ENCODE measurements at places on chromosomes 11 and 22.

DNA sequence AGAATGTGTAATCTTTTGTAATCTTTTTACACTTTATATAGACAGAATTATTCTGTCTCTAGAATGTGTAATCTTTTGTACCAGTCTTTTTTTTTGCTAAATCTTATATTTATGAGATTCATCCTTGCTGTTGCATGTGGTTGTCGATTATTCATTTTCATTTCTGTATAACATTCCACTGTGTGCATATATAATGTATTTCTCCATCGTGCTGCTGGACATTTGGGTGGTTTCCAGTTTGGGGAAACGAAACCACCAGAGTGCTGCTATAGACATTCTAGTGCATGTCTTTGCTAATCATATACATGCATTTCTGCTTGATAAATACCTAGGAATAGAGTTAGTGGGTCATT lies 146.5 kb downstream of the GRIK4 start:
- DNase-seq = no peak

DNA sequence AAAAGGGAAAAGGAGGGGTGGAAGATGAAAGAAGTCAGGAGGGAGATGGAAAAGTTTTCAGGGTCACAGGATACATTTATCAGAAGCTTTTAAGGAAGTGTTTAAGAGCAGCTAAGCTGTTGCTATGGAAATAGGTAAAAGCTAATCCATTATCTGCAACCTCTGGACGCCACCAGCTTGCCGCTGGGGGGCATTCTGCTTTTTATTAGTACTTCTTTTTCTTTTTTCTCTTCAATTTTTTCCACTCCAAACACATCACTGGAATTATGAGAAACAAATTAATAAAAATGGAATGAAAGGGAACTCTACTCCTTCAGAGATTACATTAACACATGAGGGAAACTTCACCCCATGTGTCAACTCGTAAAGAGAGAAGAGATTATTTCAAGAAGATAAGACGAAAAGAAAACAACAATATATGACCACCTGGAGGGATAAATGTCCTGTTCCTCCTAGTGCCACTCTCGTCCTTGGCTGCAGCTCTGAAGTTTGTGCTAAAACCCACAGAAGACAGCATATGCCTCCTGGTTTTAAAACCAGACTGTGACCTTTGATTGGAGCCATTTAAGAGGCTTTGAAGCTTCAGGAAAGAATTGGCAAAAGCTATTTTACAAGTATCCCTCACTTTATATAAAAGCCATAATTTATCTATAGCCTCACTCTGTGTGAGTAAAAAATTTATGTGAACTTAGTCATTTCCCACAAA lies 972.8 kb downstream of the OPCML start:
- no peak for DNase-seq

- DNase-seq = peak; percentile 12
Observed at GRCh38 chr11:86041975-86042378, 26.9 kb downstream of the PICALM start.

DNA sequence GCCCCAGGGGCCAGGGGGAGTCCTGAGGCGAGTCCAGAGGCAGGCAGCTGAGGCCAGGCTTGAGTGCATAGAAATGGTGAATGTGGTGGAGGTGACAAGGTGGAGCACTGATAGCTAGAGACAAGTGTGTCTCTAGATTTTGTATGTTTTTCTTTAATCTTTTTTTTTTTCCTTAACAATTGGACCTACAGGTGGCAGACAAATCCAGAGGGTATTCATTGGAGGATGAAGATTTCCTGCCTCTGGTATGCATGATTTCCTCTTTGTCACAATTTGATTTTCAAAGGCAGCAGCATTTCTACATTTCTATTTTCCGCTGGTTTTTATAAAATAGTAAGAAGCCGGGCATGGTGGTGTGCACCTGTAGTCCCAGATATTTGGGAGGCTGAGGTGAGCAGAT lies 47.7 kb upstream of the DKK3 start:
- no peak for DNase-seq

DNA sequence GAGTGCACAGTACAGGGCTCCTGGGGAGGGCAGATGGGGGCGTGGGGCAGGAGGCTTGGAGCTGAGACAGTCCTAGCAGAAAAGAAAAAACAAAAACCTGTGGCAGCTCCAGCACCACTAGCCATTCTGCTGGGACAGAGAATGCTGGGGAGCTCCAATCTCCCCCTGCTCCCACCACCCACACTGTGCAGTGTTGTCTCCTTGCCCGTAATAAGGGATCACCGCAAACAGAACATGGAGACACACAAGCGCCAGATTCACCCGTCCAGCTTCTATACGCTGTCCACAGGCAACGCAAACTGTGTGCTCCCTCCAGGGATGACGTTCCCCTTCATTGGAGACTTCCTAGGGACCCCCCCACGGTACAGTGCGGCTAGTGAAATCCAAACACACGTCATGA lies 31.4 kb downstream of the OPCML start:
- DNase-seq = no peak

DNA sequence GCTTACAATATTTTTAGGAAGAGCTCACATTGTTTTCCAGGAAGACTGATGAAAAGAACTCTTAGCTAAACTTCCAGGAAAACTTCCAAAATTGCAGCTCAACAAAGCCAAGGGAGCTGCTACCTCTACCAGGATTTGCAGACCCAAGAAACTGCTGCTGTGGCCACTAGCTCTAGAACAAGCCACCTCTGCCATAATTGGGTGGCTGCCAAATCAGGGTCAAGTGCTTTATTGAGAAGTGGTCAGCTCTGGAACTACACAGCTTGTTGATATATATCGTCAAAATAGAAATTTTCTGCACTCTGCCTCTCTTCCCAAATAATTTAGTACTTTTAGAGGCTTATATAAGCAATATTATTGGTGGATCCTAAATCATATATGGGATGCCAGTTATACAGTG lies 371.8 kb upstream of the CHORDC1 start:
- no peak for DNase-seq

DNA sequence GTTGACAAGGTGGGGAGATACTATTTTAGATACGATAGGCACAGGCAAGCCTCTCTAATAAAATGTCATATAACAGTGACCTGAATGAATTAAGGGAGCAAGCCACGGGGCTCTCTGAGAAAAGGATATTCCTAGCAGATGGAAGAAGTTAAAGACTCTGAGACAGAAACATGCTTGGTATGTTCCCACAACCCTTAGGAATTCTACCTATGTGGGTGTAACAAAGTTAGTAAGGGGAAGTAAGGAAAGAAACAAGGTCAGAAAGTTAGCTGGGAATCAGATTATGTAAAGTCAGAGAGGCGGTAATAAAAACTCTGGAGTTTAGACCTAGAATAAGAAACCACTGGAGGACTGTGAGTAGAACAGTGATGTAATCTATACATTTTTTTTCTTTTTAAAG lies 59.7 kb upstream of the GDPD4 start:
- no peak for DNase-seq

DNA sequence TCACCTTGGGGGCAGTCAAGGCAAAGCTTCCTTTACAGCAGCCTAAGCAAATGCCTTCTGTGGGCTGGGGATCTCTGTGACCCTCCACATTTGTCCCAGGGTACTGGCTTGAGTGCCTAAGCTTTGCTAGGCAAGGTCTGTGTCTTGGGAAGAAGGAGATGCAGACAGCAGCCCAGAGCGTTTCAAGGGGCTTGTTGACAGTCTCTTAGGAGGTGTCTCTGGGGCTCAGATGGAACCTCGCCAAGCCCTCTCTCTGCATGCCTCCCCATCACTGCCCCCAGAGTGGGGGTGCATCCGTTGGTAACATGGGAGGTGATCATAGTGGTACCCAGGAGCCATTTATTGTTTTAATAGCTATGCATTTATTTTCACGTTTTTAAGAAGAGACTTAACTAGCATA lies 29.1 kb upstream of the TMPRSS4 start:
- DNase-seq = no peak

DNA sequence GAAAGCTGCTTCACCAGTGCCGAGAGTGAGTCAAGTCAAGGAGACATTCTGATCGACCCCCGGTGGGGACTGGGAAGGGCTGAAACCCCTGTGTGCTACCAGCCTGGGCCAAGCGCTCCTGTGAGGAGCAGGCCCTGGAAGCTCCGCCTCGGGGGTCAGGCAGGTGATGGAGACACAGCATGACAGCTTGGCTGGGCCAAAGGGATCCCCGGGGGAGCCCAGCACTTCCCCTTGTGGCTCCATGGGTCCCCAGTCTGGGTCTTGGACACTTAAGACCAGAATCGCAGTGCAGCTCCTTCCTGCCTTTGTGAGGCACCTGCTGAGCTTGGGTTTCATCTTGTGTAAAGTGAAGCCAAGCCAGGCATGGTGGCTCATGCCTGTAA lies 89.2 kb downstream of the MORC2 start:
- no peak for DNase-seq

DNA sequence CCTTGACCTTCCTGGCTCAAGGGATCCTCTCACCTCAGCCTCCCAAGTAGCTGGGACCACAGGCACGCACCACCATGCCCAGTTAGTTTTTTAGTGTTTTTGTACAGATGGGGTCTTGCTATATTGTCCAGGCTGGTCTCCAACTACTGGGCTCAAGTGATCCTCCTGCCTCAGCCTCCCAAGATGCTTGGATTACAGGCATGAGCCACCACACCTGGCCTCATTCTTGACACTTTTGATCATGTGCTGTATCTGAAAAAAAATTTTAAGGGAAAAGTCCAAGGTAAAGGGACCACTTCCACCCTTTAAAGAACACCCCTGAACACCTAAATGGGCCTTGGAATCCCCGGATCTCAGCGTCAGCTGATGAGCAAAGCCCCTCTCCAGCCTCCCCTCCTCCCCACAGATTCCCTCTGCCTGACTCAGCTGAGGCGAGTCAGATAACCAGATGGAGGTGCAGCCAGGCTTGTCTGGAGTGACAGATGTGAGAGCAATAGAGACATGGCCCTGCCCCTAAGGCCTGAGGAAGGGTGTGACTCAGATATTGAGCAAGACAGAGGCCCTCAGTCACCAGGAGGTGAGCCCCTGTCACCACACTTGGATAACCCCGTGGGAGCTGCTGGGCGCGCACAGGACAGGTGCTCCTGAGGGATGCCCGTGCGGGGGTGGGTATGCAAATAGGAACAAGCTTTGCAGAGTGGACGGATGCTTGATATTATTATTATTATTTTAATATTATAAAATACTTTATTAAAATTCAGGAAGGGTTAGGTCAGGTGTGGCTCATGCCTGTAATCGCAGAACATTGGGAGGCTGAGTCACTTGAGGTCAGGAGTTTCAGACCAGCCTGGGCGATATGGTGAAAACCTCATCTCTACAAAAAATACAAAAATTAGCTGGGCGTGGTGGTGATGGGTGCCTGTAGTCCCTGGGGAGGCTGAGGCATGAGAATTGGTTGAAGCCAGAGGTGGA lies 5.0 kb upstream of the CCDC88B start:
- DNase-seq = no peak

GRCh38 chr22:45525480-45525879 lies 22.8 kb downstream of the FBLN1 start:
- no peak for DNase-seq

DNA sequence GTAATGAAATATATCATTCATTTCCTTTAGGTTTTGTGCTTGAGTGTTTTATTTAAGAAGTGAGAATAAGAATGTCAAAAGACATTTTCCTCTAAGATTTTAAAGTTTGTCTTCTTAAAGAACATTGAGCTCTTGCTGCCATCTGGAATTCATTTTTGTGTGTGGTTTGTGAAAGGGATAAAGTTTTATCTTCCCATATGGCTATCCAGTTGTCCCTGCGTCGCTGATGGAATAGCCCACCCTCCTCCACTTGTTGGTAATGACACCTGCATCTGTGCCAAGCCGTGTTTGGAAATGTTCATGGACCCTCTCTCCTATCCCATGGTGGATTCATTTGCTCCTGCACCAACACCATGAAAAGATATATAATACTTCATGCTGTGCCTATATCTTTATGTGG lies 901.5 kb downstream of the BRD1 start:
- no peak for DNase-seq

GRCh38 chr11:110529043-110529442 lies 99.3 kb downstream of the FDX1 start:
- DNase-seq = no peak

GRCh38 chr22:47218671-47219070 lies 456.2 kb downstream of the TBC1D22A start:
- no peak for DNase-seq

DNA sequence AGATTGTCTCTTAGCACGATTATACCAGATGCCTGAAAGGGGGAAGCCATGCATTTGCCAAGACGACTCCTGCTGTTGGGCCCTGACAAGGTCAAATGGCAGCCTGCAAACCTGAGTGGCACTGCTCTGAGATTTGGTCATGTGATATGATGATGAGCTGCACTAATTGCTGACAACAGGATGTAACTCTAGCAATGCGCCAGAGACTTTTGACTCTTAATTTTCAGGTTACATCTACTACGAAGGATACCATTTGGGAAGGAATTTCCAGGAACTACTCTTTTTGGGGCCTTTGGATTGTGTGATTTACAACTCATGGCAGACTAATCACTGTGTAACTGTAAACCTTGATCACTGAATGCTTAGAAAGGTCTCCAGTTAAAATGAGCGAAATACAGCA lies 13.1 kb downstream of the TREH start:
- DNase-seq = no peak

DNA sequence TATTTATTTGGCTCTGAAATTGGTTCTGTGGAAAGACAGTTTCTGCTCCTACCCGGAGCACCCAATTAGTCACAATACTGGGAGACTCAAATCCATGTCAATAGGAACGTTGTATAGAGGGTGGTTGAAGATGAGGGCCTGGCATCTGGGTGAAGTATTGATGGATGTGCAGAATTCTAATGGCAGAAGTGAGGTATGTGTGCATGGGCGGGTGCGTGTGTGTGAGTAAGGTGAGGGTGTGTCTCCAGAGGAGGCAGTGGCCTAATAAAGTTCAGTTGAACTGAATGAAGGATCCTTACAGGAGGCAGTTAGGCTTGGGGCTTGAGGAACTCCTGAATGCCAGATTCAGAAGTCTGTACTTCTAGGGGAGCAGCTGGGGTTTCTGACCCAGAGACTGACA lies 71.8 kb upstream of the B3GAT1 start:
- DNase-seq = no peak

DNA sequence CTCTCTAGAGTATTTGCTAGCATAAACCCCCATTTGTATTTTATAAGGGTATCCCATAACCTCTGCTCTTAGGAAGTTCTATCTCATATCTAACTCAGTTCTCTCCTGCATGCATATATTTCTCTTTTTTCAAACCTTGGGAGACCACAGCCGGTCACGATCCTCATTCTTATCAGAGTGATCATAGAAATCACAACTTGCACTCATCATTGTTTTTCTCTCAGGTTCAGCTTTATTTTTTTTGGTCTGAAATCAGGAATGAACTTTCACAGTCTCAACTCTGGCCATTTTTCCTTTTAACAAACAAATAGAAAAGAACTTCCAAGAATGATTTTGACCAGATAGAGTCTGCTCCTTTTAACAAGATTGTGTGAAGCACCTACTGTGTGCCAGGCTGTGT lies 98.6 kb upstream of the BLID start:
- DNase-seq = no peak

DNA sequence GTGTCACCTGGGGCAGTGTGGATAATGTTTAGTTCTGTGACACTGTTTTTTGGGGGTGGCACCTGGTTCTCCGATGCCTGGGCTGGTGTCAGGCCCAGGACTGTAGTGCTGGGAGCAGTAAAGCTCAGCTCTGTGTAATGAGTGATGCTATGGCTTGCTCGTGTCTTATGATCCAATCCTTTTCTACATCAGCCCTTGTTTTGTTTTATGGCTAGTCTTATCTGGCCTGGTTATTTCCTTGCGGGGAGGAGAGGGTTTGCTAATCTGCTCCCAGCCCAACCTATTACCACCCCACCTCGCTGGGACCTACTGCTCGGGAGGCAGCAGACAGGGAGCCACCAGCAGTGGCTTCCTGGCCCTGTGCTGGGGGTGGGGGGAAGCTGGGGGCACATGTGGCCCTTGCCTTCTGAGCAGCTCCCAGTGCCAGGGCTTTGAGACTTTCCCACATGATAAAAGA lies 35.0 kb upstream of the TPBGL start:
- DNase-seq = no peak

GRCh38 chr22:38710351-38710750 lies 4.6 kb downstream of the GTPBP1 start:
- no peak for DNase-seq

All from activated CD4-positive, alpha-beta T cell treated with anti-CD3 and anti-CD28 coated beads, Interleukin-2, amount 50 U/mL, for 4 hours (primary cell).